HFFc6 (cell line): ENCODE measurements at places on chromosomes 3 and 15. TPM values are rescaled to one million over a fixed set of nuclear protein-coding genes. Genes with fewer than 3 reads are reported as not detected.
A peak's percentile ranks its signal among the peaks of the same experiment; 100 is the strongest.

- DNase-seq, result no peak
These were observed 19.3 kb downstream of the SFMBT1 start for GRCh38 chr3:53026382-53027162.

DNA sequence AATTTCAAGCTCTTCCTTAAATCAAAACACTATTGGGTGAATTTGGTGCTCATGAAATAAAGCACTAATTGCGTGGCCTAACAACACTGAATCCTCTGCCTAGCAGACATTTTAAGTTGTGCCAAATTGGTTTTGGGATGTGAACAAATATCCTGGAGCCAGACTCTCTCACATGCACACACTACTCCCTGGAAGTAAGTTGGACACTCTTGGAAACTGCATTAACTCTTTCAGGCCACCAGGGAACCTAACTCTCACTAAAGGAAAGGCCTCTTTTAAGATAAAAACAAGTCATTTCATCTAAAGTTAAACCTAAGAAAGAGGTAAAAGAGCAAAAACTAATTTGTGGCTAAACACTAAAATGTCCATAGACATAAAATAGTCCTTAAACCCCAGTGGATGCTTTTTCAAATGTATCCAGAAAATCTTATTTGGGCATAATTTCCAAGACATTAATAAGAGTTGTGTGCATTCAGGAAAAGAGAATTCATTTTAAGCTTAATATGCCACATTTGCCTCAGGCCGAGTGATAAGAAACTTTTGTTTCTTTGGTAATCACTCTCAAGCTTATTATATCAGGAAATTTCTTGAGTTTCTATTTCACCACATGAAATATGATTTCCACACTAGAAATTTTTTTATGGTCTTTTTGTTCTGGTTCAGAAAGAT, 61.8 kb downstream of the ZBTB20 start:
- DNase-seq, result no peak

GRCh38 chr3:42632146-42632545, 21.4 kb upstream of the ZBTB47 start:
- DNase-seq, result no peak

DNA sequence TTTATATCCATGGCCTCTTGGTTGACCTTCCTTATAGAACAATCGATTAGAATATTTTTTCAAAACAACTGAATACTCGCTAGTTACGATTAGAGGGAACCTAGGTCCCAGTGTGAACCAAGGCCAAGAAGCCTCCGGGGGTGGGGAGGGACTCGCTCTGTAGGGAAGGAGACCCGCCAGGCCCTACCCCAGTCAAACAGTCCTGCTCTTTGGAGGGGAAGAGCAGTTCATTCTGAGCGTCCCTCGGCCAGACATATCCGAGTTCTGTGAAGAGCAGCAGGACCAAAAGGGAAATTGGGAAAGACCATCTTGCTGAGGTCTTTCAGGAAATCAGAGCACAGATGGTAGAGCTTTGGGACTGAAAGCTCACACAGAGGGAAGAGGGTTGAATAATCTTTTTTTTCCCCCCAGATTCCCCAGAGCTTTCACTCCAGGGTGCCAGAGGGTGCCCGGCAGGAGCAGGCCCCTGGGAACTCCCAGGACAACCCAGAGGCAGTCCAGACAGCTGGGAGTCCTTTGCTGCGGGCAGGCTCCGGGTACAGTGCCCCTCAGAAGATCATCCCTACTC, 137.2 kb upstream of the HES1 start:
- no peak for DNase-seq

GRCh38 chr3:52052831-52053306, 3.5 kb downstream of the DUSP7 start:
- DNase-seq, result peak; percentile 85

- DNase-seq, result no peak
These were observed 56.9 kb upstream of the MANF start for GRCh38 chr3:51328206-51328605.

GRCh38 chr3:74673326-74673725, 58.9 kb upstream of the CNTN3 start:
- DNase-seq, result no peak

- DNase-seq, result no peak
These were observed 537.2 kb upstream of the IL12A start for GRCh38 chr3:159451482-159451881.

DNA sequence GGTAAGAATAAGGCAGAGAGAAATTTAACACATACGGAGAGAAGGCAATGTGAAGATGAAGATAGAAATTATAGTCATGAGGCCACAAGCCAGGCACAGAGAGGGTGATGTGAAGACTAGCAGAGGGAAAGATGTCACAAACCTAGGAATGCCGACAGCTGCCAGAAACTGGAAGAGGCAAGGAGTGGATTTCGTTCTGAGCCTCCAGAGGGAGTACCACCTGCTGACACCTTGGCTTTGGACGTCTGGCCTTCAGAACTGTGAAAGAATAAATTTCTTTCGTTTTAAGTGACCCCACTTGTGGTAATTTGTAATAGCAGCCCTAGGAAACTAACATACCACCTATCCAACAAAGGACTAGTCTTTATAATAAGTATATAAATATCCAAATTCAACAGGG, 5.0 kb upstream of the SGO1 start:
- DNase-seq, result no peak

GRCh38 chr15:85499371-85499887, 119.0 kb downstream of the AKAP13 start:
- no peak for DNase-seq

DNA sequence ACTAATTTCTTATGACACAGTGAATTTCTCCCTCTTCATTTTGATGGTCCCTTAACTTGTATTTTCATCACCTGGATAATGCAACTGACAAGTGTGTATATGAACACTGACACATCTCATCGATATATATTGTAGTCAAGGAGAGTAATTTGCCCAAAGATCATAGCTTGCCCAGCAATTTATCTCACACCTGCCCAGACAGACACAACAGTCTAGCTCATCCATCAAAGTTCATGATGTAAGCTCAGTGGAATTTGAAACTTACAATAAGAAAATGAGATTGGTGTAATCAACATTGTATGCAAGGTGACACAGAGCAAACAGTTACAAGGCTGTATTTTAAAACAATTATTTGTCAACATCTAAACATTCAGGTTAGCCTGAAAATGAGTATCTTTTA, 805.8 kb downstream of the NAALADL2 start:
- DNase-seq, result no peak

DNA sequence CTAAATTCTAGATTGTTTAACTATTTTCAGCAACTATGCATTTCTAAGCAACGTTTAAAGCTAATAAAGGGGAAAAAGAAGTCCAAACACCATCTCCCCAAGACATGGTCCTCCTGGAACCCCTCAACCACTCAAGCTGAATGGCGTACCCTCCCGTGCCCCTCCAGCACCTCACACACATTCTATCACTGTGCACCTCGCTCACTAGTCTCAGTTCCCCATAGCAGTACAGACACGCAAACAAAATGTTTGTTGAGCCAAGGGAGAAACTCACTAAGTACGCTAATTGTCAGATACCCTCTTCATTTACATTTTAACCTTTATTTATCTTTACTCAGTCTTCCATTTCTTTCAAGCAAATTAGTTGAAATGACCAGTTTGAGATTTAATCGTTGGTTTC, 48.8 kb downstream of the ACAP2 start:
- DNase-seq, result no peak

GRCh38 chr15:33242165-33242564, 47.7 kb upstream of the FMN1 start:
- DNase-seq, result peak; percentile 74

- DNase-seq, result no peak
These were observed 55.2 kb downstream of the OSTN start for GRCh38 chr3:191254098-191254873.

GRCh38 chr15:39591896-39592315, 11.0 kb downstream of the THBS1 start:
- peak; percentile 50 for DNase-seq

DNA sequence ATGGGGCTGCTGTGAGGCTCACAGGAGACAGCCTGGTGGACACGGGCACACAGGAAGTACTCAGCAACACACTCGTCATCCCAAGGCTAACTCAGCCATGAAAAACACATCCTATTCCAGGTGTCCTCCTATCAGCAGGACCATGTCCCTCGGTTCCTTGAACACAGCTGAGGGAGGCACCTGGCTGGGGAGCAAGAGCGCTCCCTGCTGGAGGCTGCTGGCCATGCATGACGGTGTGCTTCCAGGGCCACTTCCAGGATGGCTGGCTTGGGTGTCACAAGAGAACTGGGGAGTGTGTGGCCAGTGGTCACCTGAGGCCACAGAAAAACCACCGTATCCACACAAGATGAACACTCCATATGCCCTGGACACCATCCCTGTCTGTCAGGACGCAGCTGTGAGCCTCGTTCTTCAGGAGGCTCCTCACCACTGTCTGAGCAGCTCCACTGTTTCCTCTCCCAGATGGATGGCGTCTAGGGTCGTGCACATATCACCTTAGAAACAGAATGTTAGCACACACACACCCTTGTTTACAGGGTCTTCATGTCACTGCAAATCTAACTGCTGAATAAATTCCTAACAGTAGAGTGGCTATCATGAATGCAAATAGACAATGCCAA, 31.0 kb downstream of the POC1A start:
- DNase-seq, result peak; percentile 46

- no peak for DNase-seq
These were observed 212.4 kb downstream of the TLE3 start for GRCh38 chr15:69885173-69885955.

DNA sequence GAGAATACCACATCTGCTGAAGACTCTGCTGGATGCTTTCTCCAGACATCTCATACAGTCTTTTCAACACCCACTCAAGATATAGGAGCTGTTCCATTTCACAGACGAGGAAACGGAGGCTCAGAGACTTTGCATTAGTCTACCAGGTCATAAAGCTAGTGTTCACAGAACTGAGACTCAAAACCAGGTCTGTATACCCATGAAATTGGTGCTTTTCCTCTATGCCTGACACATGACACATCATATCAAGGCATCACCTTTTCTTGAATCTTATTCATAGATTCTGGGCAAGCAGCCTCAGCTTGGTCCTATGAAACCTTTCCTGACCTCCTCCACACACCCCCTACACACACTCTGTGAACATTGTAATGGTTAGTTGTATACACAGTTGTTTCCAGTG, 101.2 kb downstream of the LPP start:
- DNase-seq, result no peak

DNA sequence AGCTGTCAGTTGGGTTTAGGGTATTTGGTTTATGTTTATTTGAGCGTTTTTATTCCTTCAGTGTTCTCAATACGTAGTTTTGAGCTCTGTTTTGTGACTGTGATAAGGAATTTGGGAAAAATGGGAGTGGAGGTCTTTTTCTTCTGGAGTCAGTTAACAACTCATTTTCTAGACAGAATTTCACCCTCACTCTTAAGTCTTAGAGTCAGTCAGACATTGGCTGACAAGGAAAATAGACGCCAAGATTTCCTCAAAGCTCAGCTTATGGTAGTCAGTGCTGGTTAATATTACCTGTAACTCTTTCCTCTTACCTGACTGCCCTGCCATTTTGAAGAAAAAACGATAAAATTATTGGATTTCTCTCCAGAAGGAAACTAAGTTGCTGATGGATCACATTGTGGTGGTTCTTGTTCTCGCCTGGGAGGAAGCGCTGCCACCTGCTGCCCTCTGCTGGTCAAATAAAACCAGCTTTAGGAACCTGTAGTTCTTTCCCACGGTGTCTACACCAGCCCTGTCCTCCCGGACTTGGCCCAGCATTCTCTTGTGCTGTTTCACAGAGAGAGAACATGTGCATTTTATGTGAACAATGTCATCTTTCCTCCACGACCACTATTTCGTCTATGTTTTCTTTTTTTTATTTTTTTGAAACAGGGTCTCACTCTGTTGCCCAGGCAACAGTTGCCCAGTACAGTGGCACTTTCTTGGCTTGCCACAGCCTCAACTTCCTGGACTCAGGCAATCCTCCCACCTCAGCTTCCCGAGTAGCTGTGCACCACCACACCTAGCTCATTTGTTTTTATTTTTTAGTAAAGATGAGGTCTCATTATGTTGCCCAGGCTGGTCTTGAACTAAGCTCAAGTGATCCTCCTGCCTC, 41.4 kb upstream of the UMPS start:
- DNase-seq, result peak; percentile 70

- peak; percentile 79 for DNase-seq
These were observed 35.5 kb upstream of the TIMP4 start for GRCh38 chr3:12194209-12194608.

DNA sequence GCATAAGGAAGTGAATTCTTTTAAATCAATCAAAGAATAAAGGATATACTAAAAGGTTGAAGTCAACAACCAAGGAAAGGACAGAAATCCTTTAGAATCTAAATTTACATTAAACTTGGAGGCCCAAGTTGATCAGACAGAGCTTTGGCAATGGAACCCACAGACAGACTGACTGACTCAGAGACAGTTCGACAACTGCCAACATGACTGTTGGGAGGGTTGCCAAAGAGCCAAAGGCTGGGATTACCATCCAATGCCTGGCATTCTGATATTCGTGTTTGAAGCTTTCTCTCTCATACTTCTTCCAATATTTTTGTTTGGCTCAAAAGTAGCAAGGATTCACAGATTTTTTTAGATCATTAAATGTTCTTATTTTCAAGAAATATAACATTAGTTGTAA, 406.1 kb downstream of the PLCL2 start:
- DNase-seq, result no peak

DNA sequence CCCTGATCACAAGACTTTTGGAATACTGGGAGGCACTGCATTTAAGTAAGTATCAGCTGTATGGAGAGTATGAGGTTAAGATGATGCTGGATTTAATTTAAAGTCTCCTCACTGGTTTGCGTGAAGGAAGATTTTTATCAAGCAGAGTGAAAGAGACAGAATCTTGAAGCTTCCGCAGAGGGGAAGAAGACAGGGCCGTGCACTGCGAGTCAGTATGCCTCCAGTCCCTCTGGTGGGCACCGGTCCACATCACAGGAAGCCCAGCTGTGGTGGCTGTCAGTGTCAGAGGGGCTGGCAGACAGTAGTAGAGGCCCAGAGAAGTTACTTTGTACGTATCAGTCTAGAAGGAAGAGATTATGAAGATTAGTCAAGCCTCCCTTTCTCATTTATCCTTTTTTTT, 379.0 kb upstream of the TPRG1 start:
- DNase-seq, result no peak

- peak; percentile 63 for DNase-seq
These were observed 9.4 kb downstream of the NAA50 start for GRCh38 chr3:113736548-113737089.

GRCh38 chr3:165070682-165071081, 7.6 kb downstream of the SI start:
- DNase-seq, result no peak

DNA sequence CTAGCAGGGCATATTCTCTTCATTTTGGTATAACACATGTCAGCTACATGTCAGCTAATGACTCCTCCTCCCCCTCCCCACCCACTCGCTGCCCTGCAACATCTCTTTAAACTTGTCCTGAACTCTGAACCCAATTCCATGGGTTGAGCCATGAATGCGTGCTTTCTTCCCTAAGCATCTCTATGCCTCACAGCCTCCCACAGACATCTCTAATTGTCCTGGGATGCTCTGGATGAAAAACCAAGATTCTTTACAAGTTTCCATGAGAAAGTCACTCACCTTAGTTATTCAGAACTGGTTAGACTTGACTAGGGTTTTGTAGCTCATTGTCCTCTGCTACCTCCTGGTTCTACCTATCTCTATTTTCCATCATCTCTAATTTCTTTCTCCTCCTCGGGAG, 629.1 kb downstream of the TBL1XR1 start:
- DNase-seq, result no peak

CYP11A1 gene
- 0.27 TPM in 1 of 3 replicates, not detected in the others for total RNA-seq

FEZF2 gene
- total RNA-seq, result not detected in 2 replicates

IQCF5 gene
- not detected in 3 replicates for total RNA-seq

DNAH12 gene
- total RNA-seq, result 0.05 TPM in 1 of 3 replicates, not detected in the others

CMTM6 gene
- total RNA-seq, result 57.2 to 64.3 TPM (median 63.5 TPM) in 3 replicates

FMN1 gene
- 6.5 to 14.0 TPM (median 7.4 TPM) in 3 replicates for total RNA-seq

ETV5 gene
- 48.6 and 51.1 TPM in 2 replicates for total RNA-seq
